CD4-positive, alpha-beta T cell treated with Interleukin-12 subunit alpha and Interleukin-12 subunit beta, for 1 hour (primary cell): ENCODE measurements at places on chromosomes 1 and 21.

- DNase-seq: no peak
These were observed 43.7 kb upstream of the KCNA3 start for GRCh38 chr1:110718452-110718851.

- DNase-seq: no peak
These were observed 45.3 kb upstream of the KCNE1 start for GRCh38 chr21:34557261-34557660.

DNA sequence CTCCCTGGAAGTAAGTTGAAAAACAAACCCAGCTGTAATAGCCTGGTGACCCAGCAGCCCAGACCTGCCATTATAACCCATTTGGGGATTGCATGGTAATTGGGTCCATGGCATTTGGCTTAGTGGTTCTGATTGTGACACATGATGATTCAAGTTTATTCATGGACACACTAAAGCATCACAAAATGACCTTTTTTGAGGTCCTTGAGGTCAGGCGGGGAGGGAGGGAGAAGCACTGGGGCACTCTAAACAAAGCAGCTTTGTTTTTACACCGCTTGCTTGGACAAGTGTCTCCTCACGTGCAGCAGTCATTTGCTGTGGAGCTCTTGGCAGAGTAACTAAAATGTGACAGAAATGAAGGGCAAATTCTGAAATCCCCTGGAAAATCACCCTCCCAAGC, 241.0 kb upstream of the SGIP1 start:
- no peak for DNase-seq

GRCh38 chr1:147773215-147773715, 12.9 kb upstream of the GJA5 start:
- DNase-seq: no peak

DNA sequence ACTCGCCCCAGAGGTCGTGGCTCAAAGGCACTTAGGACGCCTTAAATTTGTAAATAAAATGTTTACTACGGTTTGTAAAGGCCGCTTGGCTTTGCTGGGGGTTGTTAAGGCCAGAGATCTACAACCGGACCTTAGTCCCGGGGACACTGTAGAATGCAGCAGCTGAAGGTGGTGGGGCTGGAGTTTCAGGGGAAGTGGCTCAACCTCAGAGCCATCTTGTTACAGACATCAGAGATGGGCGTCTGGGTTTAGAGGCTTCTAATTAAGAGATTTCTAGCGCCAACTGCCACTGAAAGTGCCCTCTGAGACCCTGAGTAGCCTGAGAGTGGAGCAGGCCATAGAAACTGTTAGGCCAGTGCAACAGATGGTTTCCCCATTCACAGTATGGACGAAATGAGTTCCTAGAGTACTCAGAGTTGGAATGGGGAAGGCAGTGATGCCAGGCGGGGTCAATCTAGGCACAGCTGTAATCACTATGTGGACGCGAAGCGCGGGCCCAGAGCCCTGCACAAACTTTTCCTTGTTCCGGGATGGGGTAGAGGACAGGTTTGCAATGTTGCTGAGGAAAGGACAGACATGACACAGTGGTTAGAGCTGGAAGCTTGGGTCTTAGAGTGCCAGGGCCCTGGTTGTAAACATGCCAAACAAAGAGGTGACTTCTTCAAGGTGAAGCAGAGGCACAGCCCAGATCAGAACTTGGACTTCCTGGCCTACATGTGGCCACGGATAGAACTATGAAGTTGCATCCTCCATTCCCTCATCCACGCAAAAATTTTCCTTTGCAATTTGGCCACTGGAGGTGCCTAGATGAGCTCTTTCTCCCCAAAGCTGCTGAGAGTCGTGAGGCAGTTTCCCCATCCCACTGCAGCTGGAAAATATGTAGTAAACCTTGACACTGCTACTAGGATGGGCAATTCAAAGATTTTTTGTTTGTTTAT, 6.0 kb downstream of the HLX start:
- DNase-seq: no peak
